T-helper 17 cell (primary cell): ENCODE measurements at places on chromosomes 6 and 20. TPM values are rescaled to one million over a fixed set of nuclear protein-coding genes. Genes with fewer than 3 reads are reported as not detected.

The TEAD3 gene
- not detected for total RNA-seq

The LRRC1 gene
- total RNA-seq: 2.5 TPM

The FAM217A gene
- not detected for total RNA-seq

The RAD21L1 gene
- total RNA-seq: not detected

The GCLC gene
- 20.7 TPM for total RNA-seq

The KHDC1L gene
- not detected for total RNA-seq

The SPEF1 gene
- not detected for total RNA-seq

The SYCP2L gene
- not detected for total RNA-seq

The RNF182 gene
- 0.25 TPM for total RNA-seq

The HMGN3 gene
- total RNA-seq: 25.0 TPM

The BEND6 gene
- not detected for total RNA-seq

The ADGB gene
- not detected for total RNA-seq
